ENCODE measurements at places on chromosomes 4 and X.

- peak; percentile 5 for DNase-seq
Observed at GRCh38 chrX:23557070-23557469, 110.2 kb upstream of the PRDX4 start.

DNA sequence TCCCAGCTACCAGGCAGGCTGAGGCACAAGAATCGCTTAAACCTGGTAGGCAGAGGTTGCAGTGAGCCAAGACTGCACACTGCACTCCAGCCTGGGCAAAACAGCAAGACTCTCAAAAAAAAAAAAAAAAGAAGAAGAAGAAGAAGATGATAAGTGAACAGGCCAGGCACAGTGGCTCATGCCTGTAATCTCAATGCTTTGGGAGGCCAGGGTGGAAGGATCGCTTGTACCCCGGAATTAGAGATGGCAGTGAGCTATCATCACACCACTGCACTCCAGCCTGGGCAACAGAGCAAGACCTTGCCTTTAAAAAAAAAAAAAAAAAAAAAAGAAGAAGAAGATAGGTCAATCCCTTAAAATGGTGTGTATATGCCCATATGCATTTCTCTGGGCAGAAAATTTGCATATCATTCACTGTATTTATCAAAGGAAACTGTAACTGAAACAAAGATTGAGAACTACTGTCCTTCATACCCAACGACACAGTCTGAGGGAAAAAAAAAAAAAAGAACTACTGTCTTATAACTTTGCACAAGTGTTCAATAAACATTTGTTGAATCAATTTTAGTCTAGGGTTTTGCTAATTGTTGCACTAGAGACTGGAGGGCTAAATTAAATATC is 2.3 kb downstream of the RFC1 start:
- DNase-seq: no peak

DNA sequence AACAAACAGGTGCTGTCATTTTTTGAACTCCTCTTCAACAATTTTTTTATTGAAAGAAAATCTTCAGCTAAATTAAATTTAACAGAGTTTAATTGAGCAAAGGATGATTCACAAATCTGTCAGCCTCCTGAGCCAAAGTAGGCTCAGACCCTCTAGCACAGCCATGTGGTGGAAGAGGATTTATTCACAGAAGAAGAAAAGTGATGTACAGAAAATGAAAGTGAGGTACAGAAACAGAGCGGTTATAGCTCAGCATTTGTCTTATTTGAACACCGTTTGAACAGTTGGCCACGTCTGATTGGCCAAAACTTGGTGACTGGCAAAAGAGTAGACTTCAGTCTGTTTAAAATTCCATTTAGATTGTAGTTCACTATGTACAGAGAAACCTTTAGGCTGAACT is 217.3 kb downstream of the SPANXN1 start:
- DNase-seq: no peak

- DNase-seq: no peak
Observed at GRCh38 chr4:144902614-144903013, 195.4 kb downstream of the ANAPC10 start.

DNA sequence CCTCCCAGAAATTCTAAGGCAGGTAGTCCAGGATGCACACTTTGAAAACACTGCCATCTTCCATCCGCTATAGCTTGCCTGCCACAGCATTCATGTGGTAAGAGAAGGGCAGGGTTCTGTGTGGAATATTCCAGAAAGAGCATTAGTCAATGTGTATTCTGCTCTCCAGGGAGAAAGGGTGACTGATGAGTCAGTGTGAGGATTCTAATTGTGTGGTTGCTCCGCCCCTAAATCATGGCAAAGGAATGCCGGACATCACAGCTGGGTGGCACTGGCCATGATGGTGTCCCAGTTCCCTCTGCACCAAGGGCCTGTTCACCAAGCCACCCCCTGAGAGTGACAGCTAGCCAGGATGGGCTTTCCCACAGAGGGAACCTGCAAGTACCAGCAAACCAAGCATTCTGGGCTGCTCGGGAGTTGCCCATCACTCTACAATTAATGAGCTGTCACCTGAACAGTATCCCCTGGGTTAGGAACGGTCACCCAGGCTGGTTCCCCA is 9.5 kb downstream of the IDS start:
- no peak for DNase-seq

- no peak for DNase-seq
Observed at GRCh38 chr4:153486281-153487151, 20.4 kb downstream of the TMEM131L start.

GRCh38 chrX:32447640-32448039 is 763.7 kb downstream of the DMD start:
- no peak for DNase-seq

DNA sequence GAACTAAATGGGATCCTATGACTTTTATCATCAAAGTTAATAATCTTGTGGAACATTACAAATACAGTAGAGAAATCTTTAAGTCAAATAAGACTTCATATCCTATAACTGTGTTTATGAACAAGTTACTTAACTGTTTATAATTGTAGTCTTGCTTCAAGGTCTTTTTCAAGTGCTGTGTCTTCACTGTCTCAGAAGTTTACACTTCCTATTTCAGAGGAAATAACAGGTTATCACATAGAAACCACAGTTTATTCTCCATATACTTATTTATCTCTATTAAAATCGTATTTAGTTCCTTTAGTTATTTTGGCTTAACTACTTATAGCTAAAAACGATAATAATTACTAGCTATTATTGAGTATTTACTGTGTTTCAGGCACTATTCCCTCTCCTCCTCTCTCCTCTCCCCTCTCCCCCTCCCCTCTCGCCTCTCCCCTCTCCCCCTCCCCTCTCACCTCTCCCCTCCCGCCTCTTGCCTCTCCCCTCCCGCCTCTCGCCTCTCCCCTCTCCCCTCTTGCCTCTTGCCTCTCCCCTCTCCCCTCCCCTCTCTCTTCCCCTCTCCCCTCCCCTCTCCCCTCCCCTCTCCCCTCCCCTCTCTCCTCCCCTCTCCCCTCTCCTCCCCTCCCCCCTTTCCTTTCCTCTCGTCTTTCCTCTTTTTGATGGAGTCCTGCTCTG is 63.7 kb downstream of the RBPJ start:
- DNase-seq: no peak

GRCh38 chr4:2269206-2269531 is 7.3 kb upstream of the MXD4 start:
- DNase-seq: no peak

GRCh38 chr4:131470360-131470759 is 1678.7 kb upstream of the PCDH10 start:
- no peak for DNase-seq

GRCh38 chr4:136281889-136282288 is 1250.4 kb downstream of the PCDH18 start:
- DNase-seq: no peak

DNA sequence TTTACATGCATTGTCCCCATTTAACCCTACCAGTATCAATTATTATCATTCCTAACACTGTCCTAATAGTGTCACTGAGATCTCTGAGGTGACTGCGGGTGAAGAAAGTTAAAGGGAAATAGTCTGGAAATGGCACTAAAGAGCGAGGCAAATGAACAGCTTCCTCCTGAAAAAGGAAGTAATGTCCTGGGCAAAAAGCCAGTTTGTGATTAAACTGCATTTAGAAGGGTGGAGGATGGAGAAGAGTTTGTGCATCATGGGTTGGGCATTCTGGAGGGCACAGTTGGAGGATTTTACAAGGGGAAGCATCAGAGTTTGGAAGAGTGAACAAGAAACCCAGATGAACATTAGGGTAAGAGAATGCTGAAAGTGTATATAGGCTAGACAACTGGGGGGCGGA is 60.5 kb upstream of the SLC25A4 start:
- peak; percentile 84 for DNase-seq

- DNase-seq: no peak
Observed at GRCh38 chr4:154928640-154929257, 147.7 kb downstream of the RBM46 start.

DNA sequence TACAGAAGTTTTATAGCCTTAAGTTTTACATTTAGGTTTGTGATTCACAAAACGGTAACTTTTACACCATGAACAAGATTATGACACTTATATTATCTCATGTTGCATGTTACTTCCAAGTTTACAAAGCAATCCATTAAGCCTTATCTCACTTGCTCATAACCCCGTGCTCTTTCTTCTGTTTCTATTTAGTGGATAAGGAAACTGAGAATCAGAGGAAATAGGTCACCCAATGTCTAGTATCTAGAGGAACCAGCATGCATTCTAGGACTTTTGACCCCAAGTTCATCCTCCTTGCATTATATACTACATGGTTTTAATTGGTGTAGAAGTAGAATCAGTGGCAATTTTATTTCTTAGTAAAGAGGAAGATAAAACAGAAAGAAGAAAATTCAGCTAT is 67.0 kb upstream of the ANXA3 start:
- DNase-seq: peak; percentile 47

DNA sequence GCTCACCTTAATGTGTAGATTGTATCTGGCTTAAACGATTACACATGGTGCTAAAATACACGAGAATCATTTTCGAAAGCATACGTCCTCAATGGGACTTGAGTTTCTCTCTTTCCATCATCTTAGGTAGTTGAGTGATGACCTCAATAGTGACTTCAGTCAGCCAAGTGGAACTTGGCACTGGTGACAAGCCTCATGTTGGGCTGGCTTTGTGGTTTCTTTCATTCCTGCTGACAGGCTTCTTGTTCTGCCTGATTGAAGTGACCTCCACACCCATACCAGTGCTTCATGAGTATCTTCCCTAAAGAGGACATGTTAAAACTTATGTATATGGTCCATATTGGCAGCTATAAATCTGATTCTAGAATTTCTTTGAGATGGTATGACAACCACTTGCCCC is 159.1 kb upstream of the WDR1 start:
- DNase-seq: no peak

DNA sequence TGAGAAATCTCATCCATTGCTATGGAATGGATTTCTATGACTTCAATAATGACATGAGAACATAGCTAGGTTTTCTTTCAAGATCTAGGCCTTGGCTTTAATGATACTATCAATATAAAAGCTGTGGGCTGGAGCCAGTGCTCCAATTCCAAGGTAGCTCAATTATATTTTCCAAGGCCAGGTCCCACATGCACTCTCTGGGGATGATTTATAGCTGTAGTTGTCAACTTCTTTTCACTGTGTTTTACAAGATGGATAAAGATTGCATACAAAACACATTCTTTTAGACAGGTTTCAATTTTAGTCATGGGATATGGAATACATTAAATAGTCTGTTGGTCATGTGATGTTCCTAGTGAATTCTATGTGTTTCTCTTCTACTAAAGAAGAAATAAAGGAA is 156.7 kb downstream of the DCAF12L1 start:
- no peak for DNase-seq

DNA sequence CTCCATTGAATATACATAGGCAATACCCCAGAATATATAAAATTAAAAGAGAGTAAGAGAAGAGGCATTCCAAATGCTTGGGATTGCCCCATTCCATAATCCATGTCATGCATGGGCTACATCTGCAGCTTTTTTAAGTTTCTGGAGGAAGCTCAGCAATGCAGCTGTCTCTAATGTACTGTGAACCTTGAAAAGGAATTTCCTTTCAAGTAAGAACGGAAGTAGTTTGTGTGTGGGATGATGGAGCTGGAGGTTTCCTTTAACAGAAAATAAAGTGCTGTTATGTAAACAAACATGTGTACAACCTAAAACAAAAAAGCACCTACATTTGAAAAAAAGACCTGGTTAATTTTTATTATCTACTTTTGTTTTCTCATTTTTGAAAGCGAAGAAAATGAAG is 303.5 kb downstream of the BMPR1B start:
- peak; percentile 5 for DNase-seq

GRCh38 chrX:80747832-80748231 is 61.8 kb downstream of the BRWD3 start:
- no peak for DNase-seq

- no peak for DNase-seq
Observed at GRCh38 chr4:52646096-52646495, 13.0 kb downstream of the USP46 start.

GRCh38 chrX:81377329-81377728 is 175.4 kb downstream of the SH3BGRL start:
- peak; percentile 33 for DNase-seq

GRCh38 chr4:145681956-145682355 is 2.0 kb downstream of the C4orf51 start:
- DNase-seq: no peak

- no peak for DNase-seq
Observed at GRCh38 chrX:34612036-34612435, 45.0 kb downstream of the TMEM47 start.

DNA sequence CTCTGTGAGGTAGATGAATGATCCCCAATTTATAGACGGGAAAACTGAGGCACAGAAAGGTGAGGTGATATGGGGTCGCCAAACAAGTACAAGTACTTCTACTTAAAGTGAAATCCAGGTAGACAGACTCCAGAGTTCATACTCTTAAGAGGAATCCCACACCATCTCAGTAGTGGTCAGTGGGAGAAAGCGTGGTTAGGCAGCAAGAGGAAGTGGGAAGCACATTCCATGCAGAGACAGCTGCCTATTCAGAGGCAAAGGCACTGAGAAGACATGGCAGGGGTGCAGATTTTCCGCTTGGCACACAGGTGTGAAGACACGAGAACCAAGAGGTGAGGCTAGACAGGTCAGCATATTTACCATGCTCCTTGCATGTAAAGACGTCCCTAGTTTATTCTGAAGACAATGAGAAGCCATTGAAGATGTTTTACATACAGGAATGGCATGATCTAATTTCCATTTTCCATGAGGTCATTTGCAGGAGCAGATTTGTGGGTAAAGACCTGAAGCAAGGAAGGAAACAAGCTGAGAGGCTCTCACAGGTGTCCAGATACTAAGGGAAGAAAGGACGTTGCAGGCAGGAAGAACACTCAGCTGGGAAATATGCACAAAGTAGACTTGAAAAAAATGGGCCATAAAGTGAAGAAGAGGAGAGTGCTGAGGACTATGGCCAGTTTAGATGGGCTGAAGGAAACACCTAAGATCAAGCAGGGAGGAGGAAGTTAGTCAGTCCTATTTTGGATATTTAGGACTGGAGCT is 17.3 kb upstream of the CLNK start:
- no peak for DNase-seq

- no peak for DNase-seq
Observed at GRCh38 chr4:159075531-159075932, 27.3 kb upstream of the RAPGEF2 start.

- DNase-seq: no peak
Observed at GRCh38 chr4:184599492-184600135, 49.6 kb downstream of the CASP3 start.

GRCh38 chrX:120823556-120823955 is 52.1 kb downstream of the CT47B1 start:
- DNase-seq: no peak

- peak; percentile 39 for DNase-seq
Observed at GRCh38 chrX:81206476-81206875, 4.6 kb downstream of the SH3BGRL start.

Data from suppressor macrophage (primary cell).